ENCODE measurements at places on chromosomes 6 and 20.

DNA sequence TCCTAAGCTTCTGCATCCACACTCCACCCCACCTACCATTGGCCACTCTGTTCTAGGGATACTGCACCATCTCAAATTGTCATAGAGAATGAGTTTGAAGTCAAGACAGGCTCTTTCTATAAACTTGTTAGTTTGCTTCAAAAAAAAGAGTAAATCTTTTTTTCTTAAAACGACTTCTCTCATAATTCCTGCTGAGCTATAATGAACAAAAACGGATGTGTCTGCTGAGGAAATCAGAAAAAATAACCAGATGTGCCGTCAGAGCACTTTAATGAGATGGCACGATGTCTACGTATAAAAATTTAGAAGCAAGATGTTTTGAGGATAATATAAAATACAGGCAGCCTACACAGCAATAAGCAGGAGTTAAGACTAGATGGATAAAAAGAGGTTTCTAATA lies 24.0 kb upstream of the DDO start:
- no peak for DNase-seq

GRCh38 chr20:49151436-49151835 lies 36.7 kb downstream of the STAU1 start:
- no peak for DNase-seq

- peak; percentile 67 for DNase-seq
Measured at GRCh38 chr6:15770347-15771143, 107.7 kb upstream of the DTNBP1 start.

DNA sequence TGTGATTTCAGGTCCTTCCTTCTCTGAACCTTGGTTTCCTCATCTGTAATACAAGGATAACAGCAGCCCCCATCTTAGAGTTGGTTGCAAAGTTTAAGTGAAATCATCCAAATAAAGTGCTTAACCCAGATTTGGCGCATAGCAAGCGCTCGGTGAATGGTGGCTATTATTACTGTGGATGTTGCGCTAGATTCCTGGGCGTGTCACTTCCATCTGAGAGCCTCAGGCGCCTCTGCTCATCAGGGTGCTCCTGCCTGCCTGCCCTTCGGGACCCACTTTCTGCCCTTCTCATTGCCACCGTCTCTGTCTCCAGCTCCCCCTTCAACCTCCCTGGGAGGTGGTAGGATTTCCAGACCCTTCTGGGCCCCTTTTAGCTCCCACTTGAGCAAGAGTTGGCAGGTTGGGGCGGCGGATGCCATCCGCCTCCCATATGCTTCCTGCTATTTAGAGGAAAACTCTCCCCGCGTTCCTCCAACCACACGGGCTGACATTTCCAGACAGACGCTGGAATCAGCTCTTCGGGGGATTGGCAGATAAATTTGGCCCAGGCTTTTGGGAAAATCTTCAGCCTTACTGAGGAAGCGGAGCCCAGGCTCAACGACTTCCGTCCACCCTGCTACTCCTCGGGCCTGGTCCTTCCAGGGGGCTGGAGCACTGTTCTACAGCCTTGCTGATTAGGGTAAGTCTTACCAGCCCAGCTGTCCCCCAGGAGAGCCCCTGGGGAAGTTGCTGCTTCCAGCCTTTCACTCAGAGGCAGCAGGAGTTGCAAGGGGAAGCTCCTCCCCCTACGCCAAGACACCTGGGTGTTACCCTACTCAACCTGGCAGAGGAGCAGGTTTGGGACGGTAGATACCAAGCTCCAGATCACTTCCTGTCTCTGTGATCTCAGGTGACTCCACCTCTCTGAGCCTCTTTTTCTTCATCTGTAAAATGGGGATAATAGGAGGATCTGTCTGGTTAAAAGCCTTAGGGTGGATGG lies 71.5 kb downstream of the DLGAP4 start:
- DNase-seq, result no peak

- peak; percentile 58 for DNase-seq
Measured at GRCh38 chr6:53326372-53327016, 22.3 kb downstream of the ELOVL5 start.

GRCh38 chr6:11580686-11581405 lies 43.3 kb downstream of the TMEM170B start:
- DNase-seq, result no peak

DNA sequence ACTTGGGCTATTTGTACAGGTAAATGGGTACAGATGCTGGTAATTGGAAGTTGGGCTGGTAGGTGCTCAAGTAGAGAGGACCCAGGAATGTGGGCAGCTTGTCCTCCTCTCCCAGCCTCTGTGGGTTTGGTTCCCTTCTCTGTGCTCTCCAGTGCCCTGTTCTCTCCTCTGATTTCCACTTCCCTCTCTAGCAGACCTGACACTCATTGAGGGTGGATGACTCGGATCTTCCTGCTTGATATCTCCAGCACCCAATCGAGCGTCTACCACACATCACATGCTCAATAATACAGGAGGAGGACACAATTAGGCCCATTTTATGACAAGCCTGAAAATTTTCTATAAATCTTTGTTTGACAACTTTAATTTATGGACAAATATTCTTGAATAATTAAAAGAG lies 23.7 kb downstream of the CST1 start:
- no peak for DNase-seq

DNA sequence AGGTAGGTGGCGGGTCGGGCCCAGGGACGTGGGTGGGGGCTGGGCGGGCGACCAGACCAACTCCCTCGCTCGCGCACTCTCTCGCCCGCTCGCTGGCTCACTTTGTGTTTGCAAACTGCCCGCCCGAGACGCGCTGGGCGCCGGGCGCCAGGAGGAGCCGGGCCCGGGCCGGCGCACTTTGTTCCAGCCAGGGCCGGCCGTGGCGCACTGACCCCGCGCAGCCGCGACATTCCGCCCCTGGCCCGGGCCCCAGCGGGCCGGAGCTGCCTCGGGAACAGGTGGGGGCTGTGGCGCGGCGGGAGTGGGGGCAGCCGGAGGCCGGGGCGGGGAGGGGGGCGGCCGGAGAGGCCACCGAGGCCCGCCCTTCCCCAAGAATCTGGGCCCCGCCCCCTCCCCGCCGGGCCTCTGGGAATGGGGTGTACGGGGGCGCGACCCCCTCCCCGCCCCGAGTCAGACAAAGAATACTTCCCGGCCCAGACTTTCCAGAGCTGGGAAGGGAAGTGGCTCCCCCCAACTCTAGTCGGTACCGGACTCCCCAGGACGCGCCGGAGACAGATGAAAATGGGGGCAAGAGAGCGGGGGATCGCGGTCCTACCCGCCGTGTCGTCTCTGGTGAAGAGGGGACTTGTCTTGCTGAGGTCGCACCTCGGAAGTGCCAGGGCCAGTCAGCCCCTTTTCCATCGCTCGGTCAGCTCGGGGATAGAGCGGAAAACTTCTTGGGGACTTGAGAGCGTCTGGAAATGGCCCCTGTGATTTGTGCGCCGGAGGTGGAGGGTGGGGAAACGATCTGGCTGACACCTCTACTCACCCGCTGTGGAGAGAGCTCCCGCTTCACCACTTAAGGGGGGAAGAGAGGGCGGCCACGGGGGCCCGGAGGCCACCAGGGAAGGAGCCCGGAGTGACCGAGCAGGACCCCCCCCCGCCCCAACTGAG lies 951 bp downstream of the FOXP4 start:
- no peak for DNase-seq

GRCh38 chr6:130923350-130923749 lies 96.1 kb downstream of the SMLR1 start:
- no peak for DNase-seq

- DNase-seq, result no peak
Measured at GRCh38 chr6:4240148-4240547, 104.8 kb upstream of the ECI2 start.

DNA sequence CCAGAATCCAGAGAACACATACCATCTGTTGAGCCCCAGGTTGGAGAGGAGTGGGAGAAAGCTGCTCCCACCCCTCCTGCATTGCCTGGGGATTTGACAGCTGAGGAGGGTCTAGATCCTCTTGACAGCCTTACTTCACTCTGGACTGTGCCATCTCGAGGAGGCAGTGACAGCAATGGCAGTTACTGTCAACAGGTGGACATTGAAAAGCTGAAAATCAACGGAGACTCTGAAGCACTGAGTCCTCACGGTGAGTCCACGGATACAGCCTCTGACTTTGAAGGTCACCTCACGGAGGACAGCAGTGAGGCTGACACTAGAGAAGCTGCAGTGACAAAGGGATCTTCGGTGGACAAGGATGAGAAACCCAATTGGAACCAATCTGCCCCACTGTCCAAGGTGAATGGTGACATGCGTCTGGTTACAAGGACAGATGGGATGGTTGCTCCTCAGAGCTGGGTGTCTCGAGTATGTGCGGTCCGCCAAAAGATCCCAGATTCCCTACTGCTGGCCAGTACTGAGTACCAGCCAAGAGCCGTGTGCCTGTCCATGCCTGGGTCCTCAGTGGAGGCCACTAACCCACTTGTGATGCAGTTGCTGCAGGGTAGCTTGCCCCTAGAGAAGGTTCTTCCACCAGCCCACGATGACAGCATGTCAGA lies 77.4 kb downstream of the ASXL1 start:
- DNase-seq, result no peak

DNA sequence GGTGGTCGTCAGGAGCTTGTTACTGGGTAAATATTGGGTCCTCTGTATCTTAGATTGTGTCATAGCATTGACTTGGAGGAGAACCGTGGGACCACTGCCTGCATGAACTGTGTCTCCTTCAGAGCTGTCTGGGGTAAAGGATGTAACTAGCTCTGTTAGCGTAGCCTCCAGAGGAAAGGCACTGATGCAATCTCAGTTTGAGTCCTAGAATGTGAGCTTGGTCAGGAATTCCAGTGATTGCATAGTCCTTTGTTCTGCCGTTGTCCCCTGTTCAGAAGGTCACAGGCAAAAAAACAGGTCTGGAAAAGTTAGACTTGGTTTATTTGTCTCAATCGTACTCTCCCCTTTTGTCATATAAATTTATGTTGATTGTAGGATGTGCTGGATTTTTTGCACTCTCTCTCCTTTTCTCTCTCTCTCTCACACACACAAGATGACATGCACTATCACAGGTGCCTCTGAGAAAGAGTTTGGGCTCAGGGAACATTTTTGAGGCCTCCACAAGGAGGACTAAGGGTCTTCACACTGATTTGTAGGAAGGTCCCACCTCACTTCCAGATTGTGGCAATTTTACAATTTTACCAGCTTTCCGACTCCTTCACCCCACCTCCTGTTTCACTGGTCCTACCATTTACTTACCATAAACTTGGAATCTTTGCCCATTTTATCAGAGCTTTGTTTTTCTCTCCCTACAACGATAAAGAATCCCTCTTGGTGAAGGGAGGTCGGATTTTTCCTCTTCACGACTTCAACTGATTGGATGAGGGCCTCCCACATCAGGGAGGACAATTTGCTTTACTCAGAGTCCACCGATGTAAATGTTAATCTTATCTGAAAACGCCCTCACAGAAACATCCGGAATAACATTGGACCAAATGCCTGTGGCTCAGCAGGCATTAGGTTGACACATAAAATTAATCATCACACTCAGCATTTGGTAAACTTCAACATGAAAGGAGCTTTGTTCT lies 7.0 kb upstream of the DACT2 start:
- no peak for DNase-seq

GRCh38 chr6:99521633-99522151 lies 6.5 kb upstream of the USP45 start:
- no peak for DNase-seq

DNA sequence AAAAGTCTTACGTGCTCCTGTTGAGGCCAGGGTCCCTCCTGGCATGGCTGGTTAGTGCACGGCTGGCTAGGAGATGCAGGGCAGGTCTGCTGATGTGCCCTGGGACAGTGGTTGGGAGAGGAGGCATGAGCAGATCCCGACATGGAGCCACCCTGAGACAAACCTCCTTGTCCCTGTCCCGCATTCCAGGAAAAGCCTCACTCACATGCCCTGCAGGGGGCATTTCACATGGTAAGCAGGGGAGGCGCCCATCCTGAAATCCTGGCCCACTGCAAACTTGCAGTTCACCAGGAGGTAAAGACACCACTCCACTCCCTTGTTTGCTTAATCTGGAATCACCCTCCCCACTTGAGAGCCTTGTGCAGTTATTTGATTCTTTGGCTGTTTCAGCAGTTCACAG lies 116.7 kb upstream of the SLC24A3 start:
- no peak for DNase-seq

- DNase-seq, result no peak
Measured at GRCh38 chr6:134195164-134195906, 122.6 kb downstream of the SGK1 start.

DNA sequence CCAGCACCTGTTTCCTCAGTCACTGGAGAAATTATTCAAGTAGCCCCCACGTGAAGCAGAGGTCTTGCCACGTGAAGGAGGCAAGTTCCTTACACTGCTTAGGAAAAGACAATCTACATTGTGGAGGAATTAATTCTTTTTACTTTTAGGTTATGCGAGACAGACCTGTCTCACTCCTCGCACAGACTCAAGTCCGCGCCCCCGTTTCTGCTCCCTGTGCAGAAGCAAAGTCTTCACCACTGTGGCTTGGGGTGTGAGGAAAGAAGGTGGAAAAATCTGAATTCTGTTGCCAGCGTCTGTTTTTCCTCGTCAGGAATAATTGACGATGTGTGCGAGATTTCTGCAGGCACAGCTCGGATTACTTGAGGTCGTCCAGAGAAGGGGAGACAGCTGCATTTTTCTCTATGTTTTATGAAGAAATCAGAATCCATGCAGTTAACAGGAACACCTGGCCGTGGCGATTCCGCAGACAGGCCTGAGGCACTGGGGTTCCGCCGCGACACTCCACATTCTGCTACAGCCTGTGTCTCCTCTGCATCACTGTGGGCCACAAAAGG lies 185.1 kb downstream of the SMOC2 start:
- DNase-seq, result no peak

- no peak for DNase-seq
Measured at GRCh38 chr6:161772176-161772575, 498.3 kb upstream of the AGPAT4 start.

DNA sequence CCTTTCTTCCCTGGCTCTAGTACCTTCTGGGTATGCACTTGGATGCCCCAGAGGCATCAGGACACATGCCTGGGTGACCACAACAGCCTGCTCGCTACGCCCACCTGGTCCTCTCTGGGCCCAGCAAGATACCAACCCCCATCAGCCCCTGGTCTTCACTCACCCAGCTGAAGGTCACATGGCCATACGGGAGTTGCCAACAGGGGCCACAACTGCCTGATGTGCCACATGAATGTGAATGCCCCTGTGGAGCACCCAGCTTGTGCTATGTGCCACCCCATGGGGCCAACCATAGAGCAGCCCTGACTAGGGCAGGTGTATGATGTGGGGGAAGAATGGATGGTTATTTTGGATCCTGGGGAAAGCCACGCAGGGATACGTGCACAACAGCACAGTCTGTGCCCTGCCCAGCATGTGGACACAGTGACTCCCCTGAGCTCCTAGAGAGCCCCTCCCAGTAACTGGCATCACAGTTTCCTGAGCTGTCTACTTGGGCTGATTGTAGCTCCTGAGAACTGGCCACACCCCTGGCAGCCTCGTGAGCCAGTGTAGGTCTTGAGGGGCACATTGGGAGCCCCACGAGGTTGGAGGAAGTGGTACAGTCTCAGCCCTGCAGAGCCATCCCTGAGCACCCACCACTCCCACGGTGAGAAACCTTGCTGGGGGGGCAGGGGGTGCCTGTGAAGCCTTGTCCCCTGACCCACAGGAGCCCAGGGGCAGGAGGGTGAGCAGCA lies 10.5 kb upstream of the PCMTD2 start:
- no peak for DNase-seq

DNA sequence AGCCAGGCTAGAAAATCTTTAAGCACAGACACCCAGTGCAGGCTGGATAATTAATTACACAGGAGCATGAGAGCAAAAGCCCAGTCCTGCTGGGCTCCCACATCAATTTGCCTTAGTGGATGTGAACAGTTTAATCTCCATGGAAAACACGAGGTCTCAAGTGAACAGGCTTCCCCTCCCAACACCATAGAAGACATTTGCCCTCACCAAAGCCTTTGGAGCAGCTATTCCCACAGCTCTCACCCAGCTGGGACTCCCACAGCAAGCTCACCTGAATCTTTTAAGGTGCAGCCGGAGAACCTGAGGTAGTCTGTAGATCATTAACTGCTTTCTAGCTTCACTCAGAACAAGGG lies 12.0 kb downstream of the TOMM6 start:
- DNase-seq, result no peak
